Amniotic epithelial cell (primary cell): ENCODE measurements at places on chromosomes 3 and 15.

- DNase-seq, result no peak
These were observed 375 bp downstream of the HEG1 start for GRCh38 chr3:125055331-125055912.

DNA sequence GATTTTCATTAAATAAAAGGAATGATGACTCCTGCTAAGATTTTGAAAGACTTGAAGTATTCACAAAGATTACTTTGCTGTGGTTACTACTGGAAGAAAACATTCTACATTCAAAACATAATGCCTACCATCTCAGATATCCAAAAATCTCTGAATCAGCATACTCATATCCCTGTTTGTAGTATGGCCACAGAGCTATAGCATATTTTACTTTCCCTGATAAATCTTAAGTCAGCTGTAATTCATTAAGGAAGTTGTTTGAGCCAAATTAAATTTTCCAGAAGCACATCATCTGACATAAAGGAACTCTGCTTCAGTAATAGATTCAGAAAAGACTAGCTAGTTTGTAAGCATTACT, 942.0 kb downstream of the ROBO1 start:
- DNase-seq, result peak; percentile 19

- no peak for DNase-seq
These were observed 7.8 kb downstream of the CSK start for GRCh38 chr15:74789741-74790079.

GRCh38 chr3:194298331-194299227, 52.5 kb downstream of the CPN2 start:
- DNase-seq, result no peak
